ENCODE measurements at places on chromosomes 2 and 18.
A peak's percentile ranks its signal among the peaks of the same experiment; 100 is the strongest.

GRCh38 chr2:232600053-232600773 is 33.2 kb upstream of the EFHD1 start:
- DNase-seq: no peak

DNA sequence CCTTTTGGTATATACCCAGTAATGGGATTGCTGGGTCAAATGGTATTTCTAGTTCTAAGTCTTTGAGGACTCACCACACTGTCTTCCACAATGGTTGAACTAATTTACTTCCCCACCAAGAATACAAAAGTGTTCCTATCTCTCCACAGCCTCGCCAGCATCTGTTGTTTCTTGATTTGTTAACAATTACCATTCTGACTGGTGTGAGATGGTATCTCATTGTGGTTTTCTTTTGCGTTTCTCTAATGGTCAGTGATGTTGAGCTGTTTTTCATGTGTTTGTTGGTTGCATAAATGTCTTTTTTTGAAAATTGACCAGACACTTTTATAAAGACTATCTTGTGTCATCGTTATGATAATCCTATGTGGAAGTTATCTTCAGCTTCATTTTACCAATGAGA is 16.0 kb upstream of the ATP8B1 start:
- DNase-seq: no peak

GRCh38 chr2:109454304-109454703 is 159.5 kb downstream of the SEPTIN10 start:
- DNase-seq: no peak

DNA sequence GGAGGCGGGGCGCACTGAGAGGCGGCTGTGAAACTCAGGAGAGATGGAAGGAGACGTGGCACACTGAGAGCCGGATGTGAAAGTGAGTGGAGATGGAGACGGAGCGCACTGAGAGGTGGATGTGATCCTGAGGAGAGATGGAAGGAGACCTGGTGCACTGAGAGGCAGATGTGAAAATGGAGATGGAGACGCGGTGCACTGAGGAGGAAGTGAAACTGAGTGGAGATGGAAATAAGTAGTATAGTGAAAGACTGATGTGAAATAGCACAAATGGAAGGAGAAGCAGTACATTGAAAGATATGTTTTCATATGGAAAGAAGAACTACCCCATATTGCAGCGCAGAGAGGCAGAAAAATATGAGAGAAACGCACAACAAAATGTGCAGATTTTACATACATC is 281.6 kb upstream of the RGPD4 start:
- DNase-seq: no peak

GRCh38 chr18:213505-213904 is 54.3 kb downstream of the THOC1 start:
- no peak for DNase-seq

- peak; percentile 76 for DNase-seq
Observed at GRCh38 chr2:134668821-134669220, 50.0 kb downstream of the TMEM163 start.

DNA sequence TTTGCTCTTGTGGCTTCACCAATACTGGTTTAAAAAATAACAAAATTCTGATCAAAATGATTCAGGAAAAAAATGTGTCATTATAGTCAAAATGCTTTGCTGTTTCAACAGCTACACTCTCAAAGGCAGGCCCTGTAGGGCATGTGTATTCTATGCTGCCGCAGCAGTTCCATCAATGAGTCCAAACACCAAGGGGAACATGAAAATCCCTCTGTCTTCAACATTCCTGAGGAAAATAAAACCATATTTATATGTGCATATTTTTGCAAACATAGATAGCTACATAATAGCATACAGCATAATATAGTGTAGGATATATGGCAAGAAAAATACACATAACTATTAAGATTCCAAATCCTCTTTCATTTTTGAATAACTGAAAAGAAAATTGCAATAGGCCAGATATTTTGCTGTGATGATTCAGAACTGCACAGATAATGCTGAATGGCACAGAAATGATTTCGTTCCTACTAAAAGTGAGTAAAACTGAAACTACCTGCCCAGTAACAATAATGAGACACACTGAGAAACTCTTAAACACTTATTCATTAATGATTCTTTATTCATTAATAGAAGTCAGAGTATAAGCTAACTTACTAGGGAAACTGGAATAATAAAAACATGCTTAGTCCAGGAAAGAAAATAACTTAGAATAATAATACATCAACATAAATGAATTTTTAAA is 343.8 kb downstream of the SUCLG1 start:
- DNase-seq: no peak

DNA sequence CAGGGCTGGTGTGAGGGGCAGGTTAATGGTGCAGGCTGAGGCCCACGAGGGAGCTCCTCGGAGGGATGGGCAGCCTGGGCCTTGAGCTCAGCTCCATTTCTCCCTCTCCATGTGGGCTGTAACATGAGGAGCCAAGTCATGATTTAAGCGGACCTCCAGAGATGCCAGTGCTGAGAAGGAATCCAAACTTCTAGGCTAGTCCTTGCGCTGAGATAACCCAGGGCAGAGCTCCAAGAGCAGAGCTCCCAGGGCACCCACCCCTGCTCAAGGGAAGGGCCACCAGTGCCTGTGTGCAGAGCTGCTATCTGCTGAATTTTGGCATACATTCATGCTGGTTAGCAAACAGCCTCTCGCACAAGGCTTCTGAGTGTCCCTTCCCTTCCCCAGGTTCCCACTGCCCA is 95.1 kb downstream of the MRO start:
- DNase-seq: no peak

DNA sequence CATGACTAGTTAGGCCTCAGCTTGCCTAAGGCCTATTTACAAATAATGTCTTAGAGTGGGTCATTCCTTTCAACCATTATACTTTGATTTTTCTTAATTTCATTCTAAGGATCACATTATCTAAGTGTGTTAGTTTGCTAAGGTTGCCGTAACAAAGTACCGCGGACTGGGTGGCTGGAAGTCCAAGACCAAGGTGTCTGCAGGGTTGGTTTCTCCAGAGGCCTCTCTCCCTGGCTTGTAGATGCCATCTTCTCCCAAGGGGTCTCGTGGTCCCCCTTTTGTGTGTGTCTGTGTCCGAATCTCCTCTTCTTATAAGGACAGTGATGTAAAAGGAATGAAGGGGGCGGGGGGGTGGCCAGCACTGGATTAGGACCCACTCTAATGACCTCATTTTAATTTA is 18.4 kb upstream of the ITM2C start:
- no peak for DNase-seq

- DNase-seq: no peak
Observed at GRCh38 chr2:4279431-4279830, 576.1 kb downstream of the DCDC2C start.

DNA sequence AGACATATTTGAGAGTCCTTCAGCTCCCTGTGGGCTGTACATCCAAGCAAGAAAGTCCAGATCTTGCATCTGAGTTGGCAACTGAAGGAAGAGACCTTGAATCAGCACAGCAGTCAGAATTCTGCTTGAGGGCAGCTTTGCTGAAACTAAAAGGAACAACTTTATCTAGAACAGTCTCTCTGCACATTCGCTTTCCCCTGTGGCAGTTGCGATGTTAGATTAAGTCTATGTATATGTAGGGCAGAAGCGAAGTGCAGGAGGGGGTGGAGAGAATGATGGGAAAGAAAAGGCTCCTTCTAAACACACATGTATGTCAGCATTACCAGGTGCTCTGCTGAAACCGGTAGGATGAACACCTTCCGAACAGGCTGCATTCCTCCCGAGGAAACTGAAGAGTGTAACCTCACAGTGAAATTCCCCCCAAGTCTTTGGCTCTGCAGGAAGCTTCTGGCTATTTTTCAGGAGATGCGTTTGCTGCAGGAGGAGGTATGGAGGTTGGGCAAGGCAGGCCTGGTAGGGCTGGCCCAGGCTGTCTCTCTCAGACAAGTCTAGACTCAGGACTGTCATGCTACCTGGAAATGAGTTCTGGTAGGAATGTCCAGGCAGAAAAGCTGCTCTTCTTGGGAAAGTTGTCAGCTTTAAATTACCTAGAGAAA is 70.0 kb upstream of the ATL2 start:
- DNase-seq: no peak

- no peak for DNase-seq
Observed at GRCh38 chr2:126753501-126754212, 97.7 kb downstream of the GYPC start.

- no peak for DNase-seq
Observed at GRCh38 chr2:5123582-5124196, 568.5 kb upstream of the SOX11 start.

- no peak for DNase-seq
Observed at GRCh38 chr2:226491112-226491511, 308.5 kb downstream of the IRS1 start.

DNA sequence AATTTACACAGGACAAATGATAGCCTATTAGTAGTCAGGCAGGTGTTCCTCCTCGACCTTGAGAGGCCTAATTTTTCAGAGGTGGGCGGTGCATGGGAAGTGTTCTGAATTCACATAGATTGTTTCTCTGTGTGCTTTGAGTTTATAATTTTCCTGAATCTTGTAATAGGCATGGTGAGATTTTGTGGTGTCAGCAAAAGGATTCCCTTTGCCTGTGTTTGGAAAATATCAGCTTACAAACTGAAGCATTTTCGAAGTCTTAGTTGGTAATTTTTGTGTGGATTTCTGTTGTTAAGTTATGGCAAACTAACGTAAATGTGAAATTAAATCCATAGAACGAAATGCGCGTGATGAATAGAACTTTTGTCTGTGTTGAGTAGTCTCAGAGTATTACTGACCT is 194.0 kb upstream of the RBMS1 start:
- DNase-seq: no peak

GRCh38 chr18:34929336-34929780 is 111.9 kb upstream of the MAPRE2 start:
- no peak for DNase-seq

DNA sequence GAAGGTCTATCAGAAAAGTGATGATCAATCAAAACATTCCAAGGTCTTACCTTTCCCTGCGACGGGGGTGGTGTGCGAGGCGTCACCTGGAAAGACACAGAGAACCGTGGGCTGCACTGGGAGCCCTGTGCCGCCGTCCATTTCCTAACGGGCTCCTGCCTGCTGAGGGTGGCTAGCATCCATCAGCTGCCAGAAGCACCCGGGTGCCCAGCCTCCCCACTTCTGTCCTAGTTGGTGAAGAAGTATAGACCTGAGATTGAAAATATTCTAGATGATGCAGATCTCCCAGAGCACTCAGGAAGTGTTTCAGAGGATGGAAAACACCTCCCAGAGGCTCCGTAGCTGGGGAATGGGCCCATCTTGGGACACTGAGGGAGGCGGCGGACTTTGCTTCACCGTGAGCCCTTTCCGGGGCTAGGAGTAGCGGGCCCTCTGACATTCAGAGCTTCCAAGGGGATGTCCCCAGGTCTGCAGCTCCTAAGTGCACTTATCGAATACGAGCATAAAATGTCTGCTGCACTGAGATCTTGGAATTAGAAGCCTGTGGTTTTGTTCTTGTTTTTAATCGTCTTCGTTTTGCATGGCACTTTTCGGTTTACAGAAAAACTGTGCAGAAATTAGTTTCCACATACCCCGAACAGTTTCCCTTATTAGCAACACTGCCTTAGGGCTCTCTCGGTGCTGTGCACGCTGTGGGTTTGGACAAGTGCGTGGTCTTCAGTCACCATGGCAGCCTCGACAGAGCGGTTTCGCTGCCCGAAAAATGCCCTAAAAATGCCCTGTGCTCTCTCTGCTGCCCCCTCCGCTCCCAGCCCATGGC is 143.5 kb downstream of the MBP start:
- no peak for DNase-seq

DNA sequence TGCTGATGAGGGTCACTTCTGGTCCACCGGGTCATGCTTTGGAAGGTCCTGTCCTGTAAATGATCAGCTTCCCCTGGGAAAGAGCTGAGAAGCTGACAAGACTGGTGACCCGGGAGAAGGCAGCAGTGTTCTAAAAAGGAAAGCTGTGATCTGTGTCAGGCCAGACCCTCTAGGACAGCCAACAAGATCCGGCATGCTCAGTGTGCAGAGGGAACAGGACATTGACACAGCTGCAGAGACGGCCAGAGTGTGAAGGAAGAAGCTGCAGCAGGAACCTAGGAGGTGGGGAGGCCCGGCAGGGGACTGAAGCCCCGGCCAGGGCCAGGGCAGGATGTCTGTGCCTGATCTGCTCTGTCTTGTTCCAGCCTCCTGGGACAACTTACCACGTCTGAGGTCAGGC is 372.7 kb upstream of the ID2 start:
- DNase-seq: no peak

DNA sequence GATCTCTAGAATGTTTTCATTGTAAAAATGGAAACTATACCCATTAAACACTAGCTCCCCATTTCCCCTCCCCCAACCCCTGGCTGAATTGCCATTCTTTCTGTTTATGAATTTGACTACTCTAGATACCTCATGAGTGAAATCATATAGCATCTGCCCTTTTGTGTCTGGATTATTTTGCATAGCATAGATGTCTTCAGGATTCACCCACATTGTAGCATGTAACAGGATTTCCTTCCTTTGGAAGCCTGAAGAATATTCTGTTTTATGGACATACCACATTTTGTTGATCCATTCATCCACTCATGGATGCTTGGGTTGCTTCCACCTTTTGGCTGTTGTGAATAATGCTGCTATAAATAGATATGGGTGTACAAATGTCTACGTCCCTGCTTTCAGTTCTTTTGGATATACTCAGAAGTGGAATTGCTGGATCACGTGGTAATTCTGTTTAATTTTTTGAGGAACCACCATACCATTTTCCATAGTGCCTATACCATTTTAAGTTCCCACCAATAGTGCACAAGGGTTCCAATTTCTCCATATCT is 7.7 kb upstream of the ASB1 start:
- DNase-seq: no peak

- DNase-seq: no peak
Observed at GRCh38 chr2:217902379-217903141, 100.2 kb downstream of the TNS1 start.

- DNase-seq: no peak
Observed at GRCh38 chr18:23998820-23999219, 15.7 kb upstream of the TTC39C start.

- DNase-seq: no peak
Observed at GRCh38 chr2:227038550-227039189, 125.3 kb downstream of the COL4A4 start.

DNA sequence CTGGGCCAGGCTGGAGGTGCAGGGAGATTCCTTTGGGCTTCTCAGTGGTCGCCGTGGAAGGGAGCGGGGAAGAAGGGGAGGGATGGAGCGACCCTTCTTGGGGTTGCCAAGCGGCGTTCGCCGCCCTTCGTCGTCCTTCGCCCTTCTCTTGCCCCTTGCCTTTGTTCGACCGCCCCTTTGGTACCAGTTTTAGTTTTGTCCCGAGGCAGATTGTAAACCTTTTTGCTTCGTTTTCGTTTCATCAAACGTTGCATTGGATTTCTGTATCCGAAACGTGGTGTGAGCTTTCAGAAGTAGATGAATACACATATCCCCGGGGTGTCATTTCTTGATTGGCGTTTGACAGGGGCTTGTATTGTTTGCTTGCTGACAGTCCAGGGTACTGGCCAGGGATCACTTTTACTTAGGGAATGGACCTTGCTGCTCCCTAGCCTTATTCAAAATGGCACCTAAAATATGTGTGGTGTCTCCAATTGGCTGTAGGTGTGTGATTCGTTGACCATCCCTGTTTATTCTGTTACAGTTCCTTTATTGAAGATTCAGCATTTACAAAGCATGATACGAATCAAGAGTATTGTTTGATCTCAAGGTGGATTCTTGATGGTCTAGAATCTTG is 788 bp downstream of the USP14 start:
- DNase-seq: no peak

- no peak for DNase-seq
Observed at GRCh38 chr2:19857806-19858205, 44.0 kb downstream of the TTC32 start.

GRCh38 chr2:94759211-94759610 is 112.0 kb upstream of the TEKT4 start:
- DNase-seq: no peak

GRCh38 chr18:6731222-6731596 is 1.7 kb downstream of the ARHGAP28 start:
- DNase-seq: no peak
